CD4-positive, alpha-beta T cell treated with Interleukin-1 beta for 1 hour (primary cell): ENCODE measurements at places on chromosomes 11 and 22.

DNA sequence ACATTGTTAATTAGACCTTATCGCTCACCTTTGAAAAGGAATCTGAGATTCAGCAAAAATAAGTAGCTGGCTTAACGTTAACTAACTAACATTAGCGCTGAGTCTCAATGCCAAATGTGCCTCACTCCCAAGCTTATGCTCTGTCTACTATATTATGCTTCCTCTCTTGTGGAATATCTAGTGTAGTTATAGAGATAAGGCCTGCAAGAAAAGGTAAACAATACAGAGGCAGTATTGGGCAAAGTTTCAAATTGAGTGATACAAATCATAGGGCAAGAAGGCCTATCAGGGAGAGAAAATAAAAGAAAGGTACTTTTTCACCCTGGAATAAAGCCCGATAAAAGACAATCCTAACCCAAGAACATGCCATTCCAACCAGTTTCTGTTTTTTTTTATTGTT is 61.6 kb upstream of the SLC17A6 start:
- no peak for DNase-seq

DNA sequence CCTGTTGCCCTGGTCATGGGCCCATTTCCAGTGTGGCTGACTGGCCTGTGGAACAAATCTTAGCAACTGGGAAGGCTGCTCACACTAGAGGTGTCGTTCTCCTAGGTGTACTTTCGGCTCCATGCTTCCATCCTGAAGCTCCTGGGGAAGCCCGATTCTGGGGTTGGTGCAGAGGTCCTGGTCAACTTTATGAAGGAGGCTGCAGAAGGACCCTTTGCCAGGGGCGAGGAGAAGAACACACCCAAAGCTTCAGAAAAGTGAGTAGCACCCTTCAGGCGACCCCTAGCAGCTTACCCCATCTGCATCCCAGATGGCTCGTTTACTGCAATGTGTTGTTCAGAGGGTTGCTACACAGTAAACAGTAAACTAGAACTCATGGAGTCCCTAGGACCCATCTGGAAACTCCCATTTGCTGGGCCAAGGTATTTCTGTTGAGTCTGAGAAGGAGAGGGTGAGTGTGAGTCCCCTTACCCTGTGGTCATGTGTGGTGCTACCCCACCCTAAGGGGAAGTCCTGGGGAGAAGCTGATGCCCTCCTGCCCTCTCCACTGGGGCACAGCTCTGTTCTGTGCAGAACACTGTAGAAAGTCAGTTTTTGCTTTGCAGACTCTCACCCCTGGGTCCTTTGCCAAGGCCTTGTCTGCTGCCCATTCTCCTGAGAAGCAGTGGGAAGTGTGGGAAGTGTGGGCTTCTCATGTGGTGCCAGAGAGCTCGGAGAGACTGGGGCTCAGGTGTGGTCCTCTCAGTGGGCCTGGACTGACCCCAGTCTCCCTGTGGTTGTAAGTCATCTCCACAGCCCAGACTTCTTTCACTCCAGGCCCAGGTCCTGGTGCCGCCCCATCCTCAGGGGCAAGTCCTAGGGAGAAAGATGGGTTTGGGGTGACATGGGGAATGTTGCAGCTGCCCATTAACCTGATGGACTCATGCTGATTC is 85.0 kb downstream of the CABIN1 start:
- no peak for DNase-seq

DNA sequence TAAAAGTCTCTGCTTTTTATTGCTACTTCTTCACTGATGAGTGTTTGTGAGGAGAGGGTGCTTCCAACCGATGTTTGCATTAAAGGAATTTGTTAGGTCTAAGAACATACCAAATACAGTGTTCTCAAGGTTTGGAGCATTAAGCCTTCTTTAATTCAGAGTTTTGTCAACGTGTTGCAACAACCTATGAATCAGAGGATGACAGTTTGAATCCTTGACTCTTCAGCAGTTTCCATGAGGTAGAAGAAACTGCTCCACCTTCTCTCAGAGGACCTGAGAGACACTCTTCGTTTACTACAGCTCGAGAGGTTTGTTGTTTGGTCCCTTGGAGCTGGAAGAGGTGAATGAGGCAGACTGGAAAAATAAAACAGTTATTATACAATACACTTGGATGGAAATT is 55.7 kb downstream of the NCAM1 start:
- DNase-seq: no peak

GRCh38 chr22:27149921-27150543 is 492.6 kb downstream of the MIAT start:
- DNase-seq: no peak

DNA sequence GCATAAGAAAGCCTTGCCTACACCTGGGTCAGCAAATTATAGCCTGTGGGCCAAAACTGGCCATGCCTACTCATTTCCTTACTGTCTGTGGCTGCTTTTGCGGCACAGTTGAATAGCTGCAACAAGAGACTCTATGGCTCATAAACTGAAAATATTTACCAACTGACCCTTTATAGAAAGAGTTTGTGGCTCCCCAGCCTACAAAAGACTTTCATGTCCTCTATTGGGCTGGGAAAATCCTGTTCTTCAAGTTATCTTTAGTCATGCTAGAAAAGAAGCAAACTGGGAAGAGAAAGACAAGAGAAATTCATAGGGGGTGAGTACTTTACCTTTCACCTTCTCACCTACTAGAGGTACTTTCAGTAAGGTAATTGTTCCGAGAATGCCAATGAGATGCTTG is 175.1 kb downstream of the SWAP70 start:
- no peak for DNase-seq

DNA sequence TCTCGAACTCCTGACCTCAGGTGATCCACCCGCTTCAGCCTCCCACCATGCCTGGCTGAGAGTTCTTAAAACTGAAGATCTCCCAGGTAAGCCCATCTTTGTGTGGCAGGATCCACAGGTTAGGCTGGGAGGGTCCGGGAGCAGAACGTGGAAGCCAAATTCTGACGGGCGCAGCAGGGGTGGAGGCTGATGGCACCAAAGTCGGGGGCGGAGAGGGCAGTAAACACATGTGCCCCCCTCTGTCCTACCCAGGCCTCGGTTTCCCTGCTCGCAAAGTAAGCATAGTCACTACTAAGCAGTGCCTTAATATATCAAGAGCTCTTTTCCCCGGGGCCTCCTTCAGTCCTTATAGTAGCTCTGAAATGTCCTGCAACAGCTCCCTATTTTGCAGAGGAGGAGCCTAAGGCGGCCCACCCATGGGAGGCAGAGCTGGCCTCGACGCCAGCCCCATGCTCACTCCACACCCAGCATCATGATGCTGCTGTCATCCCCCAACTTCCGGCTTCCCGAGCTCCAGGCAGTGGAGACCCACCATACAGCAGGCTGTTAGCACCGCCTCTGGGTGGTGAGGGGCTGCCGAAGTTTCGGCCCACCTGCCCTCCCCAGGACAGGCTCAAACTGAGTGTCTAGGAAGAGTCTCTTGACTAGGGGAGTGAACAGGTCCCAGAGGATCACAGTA is 230.0 kb downstream of the CTTN start:
- no peak for DNase-seq
